ENCODE measurements at places on chromosomes 4 and X.

- no peak for DNase-seq
Observed at GRCh38 chr4:82428526-82428968, 1.7 kb downstream of the HNRNPDL start.

- DNase-seq, result no peak
Observed at GRCh38 chrX:154325541-154325940, 29.9 kb downstream of the TKTL1 start.

DNA sequence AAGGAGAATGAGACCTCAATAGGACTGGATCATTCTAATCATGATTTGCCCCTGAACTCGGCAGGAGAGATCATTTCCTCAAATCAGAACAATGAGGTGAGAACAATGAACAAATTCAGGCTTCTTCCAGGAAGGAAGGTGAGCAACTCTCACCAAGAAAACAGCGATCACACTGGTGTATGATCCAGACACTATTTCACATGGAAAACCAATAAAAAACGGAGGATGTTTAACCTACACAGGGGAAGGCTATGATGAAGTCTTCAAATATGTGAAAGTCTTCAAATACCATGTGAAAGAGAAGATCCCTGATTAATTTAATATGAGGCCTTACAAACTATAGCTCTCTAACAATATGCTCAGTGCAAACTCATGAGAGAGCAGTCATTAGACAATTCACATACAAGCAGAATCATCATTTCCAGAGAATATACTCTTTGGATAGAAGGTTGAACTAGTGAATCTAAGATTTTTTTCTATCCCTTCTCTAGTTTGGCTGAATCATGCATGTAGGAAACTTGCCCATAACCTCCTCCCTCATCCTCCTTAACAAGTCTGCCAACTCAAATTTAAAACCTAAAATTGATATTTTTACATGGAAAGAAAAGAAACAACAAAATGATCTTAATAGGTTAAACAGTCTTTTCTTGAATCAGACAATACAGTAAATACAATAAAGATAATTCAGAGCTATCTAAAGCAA lies 122.5 kb downstream of the ADAMTS3 start:
- DNase-seq, result no peak

DNA sequence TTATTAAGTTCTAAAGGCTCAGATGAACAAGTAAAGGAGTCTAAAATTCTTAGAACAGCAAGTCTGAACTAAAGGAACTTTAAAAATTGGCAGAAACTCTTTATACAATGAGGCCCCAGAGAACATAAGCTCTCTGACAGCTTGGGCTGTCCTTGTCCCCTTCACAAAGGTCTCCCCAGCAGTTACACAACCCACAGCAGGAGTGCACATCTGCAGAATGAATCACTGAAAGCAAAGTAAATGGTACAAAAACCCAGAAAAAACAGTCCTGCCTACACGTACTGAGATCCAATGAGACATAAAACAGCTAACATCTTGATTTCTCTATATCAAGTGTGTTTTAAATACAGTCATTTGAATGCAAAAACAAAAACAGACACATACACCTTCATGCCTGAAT lies 18.7 kb downstream of the RBBP7 start:
- no peak for DNase-seq

DNA sequence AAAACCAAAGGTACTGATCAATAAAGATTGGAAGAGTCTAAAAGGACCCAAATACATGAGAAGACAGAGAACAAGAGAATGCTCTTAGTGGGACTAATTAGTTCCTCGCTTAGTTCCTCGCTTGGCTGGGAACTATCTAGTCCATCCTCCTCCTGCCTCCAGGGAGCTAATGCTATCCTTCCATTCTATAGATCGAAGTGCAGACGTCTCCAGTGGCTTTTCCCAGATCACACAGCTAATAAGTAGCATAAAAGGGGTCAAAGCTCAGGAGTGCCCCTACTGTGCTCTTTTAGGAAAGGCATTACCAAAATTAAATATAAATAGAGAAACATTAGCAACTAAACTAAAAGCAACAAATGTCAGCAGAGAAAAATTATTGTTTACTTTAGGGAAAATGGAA lies 42.3 kb upstream of the PPARGC1A start:
- no peak for DNase-seq

DNA sequence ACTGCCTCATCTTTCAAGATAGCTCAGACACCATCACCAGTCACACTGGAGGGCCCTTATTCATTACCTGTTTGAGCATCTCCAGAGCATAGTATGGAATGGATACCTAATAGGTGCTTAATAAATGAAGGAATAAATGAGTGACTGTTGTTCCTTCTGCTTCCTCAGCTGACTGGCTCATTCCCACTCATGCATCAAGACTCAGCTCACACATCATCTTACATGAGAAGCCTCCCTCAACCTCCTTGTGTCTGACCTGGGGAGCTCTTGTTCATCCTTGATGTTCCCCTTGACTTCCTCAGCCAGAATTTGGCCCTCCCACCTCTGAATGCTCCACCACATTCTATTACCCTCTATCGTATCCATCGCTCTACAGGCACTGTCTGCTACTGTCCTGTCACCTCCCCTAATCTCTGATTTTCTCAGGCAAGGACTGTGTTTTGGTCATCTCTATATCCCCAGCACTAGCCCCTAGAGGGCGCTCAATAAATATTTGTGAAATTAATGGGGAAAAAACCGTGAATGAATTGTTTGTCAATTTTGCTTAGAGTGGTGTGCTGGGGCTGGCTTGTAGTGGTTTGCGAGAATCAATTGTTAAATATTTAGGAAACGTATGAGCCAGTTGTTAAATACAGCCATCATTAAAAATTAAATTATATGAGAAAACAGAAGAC lies 88.3 kb downstream of the NHSL2 start:
- DNase-seq, result no peak

Measured in stimulated activated CD4-positive, alpha-beta T cell treated with anti-CD3 and anti-CD28 coated beads, Interleukin-2, amount 100 ng/mL, for 4 hours (primary cell).